Breast epithelium (tissue), 4 donors: ENCODE measurements at places on chromosomes 1 and 21.

DNA sequence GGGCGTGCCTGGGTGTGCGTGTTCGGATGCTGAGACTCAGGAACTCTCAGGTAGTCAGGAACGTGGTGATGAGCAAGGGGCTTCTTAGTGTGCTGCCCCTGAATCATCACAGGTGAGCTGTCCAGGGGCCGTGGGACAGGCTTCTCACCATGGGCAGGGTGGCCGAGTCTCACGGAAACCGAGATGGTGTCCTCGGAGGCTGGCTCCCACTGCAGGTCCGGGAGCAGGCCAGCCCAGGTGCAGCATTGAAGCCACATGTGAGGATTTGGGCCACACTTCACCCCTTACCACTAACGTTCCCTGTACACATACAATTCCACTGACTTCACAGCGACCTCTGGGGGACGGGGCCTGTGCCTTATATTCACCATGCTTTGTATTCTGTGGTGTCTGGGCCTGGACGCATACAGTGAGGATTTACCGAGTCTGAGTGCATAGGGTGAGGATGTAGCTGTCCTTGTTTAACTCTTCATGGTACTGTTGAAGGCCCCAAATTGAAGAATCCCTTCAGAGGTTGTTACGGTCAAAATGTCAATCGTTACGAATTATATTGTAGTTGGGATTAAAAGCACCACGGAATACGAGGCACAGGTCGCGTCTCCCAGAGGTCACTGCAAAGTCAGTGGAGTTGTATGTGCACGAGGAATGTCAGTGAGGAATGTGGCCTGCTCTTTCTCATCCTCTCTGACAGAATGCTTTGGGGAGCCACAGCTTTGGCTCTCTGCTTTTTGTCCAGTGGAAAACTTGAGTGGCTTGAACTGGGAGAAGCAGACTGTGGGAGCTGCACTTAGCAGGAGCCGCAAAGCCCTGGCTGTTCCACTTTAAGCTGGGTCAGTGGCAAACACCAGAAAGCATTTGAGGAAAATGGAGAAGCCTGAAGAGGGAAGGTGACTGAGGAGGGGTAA lies 95.3 kb downstream of the MTR start:
- no peak for DNase-seq

DNA sequence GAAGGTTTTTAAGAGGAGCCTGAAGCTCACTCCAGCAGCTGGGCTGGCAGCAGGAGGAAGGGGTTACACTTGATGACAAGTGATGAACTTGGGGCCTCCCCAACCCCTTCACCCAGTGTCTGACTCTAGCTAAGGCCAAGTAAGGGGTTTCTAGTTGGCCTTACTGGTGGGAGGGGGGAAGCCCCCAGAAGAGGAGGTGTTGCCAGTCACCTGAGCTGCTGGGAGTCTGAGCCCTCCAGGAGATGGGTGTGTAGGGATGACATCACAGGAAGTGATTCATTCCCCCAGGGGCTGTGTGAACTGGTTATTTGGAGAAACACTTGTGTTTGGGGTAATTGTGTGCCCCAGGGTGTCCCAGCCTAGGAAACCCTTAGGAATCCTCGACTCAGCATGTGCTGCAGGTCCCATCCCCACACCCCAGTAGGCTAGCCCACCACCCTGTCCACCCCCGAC lies 3.1 kb downstream of the PADI1 start:
- no peak for DNase-seq

- DNase-seq: no peak
These were observed 23.8 kb upstream of the LRRC8C start for GRCh38 chr1:89608984-89609725.

DNA sequence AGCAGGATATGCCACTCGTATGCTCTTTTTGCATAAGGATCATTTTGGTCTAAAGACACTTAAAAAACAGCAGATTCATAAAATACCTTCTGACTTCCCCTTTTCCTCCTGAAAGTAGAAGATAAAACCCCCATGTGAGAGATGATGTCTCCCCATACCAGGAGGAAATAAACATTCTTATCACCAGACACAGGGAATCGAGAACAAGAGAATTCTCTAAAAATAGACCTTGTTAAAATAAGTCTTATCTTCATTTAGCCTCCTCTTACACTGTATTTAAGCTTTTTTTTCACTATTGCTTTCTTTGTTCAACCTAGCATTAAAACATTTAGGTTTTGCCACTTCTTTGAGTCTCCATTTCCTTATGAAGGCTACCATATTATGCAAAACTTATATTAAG lies 709.3 kb downstream of the KCNT2 start:
- no peak for DNase-seq

DNA sequence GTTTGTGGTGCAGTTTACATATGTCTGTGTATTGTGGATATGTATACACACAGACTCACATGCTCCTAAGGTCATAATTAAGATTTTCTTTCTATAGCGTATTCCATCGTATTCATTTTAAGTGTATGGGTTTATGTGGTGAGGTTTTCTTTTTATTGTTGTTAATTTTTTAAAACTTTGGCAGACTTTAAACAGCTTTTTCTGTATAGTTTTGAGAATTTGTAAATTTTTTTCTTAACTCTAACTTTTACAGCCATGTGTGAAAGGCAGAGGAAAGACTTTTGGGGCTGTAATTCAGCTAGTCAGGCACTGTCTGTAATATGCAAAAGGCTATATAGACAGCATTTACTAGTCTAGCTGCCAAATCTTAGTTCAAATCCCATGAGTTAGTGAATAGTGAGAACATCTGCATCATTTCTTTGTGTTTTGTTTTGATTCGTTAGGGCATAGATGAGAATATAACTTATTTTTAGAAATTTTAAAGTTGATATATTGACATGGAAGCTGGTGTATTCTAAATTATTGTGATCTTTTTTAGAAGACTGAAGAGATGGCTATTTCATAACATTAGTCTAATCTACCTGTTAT lies 2.3 kb downstream of the MAGI3 start:
- DNase-seq: no peak

DNA sequence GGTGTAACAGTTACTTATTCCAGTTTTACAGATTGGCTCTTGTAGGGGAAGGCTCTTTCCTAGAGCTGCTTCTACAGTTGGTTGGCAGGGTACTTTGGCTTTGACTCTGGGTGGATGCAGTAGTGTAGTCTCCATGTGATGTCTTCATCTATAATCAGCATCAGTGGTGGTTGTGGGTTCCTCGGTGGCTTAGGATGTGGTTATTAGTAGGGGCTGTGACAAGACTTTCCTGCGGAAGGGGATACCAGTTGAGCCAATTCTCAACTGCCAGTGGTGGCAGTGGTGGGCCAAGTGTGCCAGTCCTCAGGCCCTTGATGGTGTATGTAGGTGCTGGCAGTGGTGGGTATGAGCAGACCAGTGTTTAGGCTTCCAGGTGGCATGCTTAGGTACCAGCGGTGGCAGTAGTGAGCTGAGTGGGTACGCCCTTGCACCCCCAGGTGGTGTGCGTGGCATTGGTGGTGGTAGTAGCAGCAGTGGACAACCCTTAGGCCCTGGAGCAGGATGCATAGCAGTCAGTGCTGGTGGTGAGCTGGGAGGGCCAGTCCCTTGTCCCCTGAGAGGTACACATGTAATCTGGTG lies 27.2 kb upstream of the KLF18 start:
- DNase-seq: no peak

DNA sequence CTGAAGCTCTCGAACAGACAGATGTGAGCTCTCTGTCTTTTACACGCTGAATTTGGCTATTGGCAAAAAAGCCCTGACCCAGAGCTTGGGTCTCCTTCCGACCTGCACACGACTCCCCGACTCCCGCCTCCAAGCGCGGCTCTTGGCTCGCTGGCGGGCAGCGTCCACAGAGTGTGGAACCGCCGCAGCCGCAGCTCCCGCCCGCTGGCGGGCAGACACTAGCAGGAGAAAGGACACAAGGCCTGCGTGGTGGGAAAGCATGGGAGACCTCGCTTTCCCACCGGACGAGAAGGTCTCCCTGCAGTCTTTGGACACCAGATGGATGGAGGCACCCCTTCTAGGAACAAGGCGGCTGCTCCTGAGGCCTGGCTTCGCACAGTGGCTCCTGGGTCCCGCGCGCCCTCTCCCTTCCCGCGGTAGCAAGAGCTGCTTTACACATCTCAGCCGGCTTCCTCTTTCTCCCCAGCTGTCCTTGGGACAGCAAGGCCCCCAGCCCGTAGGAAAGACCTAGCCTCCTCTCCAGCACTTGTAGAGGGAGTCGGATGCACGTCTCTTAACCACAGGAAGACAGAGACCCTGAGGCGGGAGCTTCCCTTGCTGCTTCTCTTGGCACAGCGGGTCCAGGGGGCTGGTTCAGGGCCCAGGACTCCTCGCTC lies 92.1 kb downstream of the PRKAB2 start:
- no peak for DNase-seq

GRCh38 chr1:165228111-165228655 lies 128.3 kb downstream of the LMX1A start:
- no peak for DNase-seq

GRCh38 chr21:28871388-28872010 lies 121.2 kb downstream of the LTN1 start:
- no peak for DNase-seq

- no peak for DNase-seq
These were observed 69.0 kb upstream of the SPAG17 start for GRCh38 chr1:118254001-118254400.

DNA sequence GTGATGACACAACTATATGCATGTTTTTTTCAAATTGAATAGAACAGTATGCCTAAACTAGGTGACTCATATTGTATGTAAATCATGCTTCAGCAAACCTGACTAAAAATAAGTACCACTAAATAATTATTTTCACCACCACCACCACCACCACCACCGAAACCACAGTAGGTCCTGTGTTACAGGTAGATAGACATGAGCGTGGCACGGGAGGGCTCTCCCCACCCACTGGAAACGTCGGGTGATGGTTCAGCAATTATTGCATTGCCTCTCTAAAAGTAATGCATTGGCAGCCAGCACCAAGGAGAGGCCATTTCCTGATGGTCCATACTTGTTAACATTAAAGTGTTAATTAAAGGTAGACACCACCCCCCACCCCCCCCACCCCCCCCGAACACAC lies 297.0 kb upstream of the NCAM2 start:
- DNase-seq: no peak

DNA sequence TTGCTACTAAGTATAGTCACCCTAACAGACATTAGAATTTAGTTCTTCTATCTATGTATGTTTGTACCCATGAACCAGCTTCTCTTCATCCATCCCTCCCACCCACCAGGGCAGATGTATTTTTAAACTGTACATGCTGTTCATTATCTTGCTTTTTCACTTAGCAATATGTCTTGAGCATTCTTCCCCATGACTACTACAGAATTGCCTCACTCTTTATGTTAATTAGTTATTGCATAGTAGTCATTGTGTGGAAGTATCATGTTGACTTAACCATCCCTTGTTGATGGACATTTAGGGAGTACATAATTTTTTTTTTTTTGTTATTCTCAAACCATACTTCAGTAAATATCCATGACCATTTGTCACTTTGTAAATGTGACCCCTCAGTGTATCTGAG lies 9.9 kb downstream of the HUNK start:
- no peak for DNase-seq

DNA sequence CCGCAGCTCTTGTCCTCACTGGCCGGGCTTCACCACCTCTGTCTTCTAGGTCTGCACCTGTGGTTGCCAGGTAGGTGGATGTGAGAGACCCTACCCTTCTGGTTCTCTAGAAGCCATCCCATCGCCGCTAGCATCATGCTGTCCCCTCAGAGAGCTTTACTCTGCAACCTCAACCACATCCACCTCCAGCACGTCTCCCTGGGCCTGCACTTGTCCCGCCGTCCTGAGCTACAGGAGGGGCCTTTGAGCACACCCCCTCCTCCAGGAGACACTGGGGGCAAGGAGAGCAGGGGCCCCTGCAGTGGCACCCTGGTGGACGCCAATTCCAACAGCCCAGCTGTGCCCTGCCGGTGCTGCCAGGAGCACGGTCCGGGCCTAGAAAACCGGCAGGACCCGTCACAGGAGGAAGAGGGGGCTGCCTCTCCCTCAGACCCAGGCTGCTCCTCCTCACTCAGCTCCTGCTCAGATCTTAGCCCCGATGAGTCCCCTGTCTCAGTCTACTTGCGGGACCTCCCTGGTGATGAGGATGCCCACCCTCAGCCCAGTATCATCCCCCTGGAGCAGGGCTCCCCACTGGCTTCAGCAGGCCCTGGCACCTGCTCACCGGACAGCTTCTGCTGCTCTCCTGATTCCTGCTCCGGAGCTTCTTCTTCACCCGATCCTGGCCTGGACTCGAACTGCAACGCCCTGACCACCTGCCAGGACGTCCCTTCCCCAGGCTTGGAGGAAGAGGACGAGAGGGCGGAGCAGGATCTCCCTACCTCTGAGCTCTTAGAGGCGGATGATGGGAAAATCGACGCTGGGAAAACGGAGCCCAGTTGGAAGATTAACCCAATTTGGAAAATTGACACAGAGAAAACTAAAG lies 1.2 kb downstream of the RUSC1 start:
- no peak for DNase-seq

DNA sequence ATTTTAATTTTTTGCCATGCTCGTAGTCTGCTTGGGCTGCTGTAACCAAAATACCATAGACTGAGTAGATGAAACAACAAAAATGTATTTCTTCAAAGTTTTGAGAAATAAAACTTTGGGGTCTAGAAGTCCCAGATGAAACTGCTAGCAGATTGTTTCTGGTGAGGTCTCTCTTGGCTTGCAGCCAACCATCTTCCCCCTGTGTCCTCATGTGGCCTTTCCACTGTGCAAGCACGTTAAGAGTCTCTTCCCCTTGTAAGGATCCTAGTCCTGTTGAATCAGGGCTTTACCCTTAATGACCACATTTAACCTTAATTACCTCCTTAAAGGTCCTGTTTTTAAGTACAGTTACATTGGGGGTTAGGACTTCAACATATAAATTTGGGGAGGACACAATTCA lies 86.6 kb downstream of the PTBP2 start:
- DNase-seq: no peak

DNA sequence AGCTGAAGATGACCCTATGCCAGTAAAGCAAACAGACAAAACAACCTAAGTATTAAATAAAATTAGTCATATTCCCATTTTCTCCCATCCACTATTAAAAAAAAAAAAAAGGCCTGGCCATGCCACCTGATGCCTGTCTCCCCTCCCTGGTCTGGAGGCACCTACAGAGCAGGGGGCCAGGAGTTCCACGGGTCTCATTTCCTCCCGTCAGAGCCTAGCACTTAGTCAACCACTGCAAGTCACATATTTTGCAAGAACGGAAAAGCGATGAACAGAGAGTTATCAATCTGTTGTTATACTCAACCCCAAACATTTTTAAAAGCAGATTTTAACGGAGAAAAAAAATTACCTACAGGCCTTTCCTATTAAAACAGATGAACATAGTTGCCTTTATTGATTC lies 59.3 kb downstream of the TGFBR3 start:
- no peak for DNase-seq

GRCh38 chr1:172867216-172867818 lies 183.4 kb downstream of the TNFSF18 start:
- no peak for DNase-seq

- DNase-seq: no peak
These were observed 5.9 kb downstream of the SMG7 start for GRCh38 chr1:183477986-183478781.

DNA sequence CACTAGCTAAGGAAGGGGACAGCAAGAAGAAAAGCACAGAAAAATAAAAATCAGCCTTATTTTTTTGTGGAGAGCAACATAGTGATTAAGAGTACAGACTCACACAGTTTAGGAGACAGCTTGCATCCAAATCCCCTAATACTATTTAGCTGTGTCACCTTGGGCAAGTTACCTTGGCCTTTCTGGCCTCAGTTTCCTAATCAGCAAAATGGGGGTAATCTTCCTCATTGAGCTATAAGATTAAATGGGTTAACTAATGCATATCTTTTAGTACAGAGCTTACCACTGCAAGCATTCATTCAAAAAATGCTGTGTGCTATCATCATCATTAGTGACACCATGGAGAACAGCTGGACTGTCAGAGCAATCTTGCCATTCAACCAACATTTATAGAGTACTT lies 77.7 kb downstream of the CD46 start:
- no peak for DNase-seq

- no peak for DNase-seq
These were observed 762.1 kb downstream of the LTN1 start for GRCh38 chr21:28230559-28230958.
